Coronary artery (tissue), 2 donors: ENCODE measurements at places on chromosomes 6 and 20.

DNA sequence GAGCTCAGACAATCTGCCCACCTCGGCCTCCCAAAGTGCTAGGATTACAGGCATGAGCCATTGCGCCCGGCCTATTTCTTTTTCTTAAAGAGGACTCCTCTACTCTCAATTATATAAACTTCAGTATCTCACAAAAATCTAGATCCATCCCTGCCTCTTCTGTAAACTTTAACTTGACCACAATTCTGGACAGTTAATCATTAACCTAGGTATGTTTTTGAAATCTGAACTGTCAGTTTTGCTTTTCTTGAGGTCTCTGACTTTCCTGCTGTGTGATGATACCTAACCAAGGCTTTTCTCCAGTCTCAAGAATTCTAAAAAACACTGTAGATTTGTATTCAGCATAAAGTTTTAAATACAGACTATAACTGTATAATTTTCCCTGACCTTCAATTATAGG is 388.2 kb upstream of the SYNCRIP start:
- no peak for DNase-seq

- DNase-seq: no peak
Measured at GRCh38 chr6:9799582-9799981, 615.3 kb downstream of the TFAP2A start.

GRCh38 chr20:20130399-20130798 is 78.1 kb downstream of the CFAP61 start:
- no peak for DNase-seq

DNA sequence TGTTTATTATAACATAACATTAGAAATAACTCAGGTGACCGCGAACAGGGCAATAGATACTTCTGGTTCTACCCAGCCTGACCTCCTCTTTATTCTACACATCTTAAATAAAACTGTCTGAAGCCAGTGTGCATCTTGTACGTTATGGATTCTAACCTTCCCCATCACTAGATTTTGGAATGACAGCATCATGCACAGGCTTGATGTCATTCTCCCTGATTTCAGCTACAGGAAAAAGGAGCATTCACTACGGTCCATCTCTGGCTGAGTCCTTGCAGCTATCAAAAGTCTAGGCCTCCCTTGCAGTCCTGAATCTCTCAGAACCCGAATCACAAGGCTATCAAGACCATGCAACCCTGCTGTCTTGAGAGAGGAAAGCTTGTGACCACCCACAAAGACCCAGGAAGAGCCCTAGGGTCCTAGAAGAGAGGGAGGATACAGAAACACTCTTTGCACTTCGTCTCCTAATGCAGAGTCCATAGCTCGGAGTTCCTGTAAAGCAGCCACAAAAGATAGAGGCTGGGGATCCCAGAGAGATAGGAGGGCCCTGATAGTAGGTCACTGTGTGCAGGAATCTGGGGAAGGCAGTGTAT is 845 bp downstream of the HLA-DPA1 start:
- no peak for DNase-seq

DNA sequence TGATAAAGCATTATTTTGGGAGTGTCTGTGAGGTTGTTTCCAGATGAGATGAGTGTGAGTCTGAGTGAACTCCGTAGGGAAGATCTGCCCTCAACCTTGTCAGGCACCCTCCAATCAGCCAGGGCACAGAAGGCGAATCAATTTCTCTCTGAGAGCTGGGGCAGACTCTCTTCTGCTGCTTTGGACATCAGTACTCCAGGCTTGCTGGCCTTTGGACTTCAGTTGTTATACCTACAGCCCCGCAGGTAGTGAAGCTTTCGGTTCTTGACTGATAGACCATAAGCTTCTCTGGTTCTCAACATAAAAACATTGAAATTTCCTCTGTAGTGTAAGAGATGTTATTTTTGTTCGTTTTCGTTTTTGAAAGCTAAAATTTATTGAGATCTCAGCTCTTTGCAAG is 71.4 kb downstream of the MAFB start:
- no peak for DNase-seq

DNA sequence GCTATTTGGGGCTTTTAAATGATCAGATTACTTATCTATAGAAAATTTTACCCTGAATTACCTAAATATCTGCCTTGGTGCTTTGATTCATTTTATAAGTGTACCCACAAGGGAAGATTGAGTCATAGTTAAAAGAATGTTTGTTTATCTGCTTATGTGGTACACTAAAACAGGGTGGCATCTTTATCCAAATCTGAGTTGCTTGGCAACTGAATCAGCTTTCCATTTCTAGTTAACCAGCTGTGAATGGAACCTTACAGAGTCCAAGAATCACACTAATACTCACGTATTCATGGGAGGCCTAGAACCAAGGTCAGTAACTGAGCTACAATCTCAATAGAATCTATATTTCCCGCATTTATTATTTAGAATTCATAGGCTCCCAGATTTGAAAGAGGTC is 44.0 kb upstream of the CAP2 start:
- no peak for DNase-seq

DNA sequence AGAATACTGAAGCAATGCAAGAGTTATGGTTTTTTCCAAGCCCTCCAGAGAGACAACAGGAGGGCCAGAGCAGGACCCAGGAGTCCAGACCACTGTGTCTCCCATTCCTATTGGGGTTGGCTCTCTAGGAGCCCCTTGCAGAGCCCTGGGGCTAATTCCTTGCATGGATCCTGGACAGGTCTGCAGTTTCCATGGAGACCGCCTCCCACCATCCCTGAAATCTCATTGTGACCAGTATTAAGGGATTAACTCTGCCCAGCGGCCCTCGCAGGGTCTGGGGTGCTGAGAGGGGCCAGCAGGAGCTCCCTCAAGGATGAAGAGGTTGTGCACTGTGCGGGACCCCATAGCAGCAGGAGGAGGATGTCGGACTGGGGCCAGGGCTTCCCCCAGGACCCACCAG is 34.8 kb downstream of the HNF4A start:
- no peak for DNase-seq

GRCh38 chr6:131683479-131683878 is 17.7 kb downstream of the OR2A4 start:
- no peak for DNase-seq

DNA sequence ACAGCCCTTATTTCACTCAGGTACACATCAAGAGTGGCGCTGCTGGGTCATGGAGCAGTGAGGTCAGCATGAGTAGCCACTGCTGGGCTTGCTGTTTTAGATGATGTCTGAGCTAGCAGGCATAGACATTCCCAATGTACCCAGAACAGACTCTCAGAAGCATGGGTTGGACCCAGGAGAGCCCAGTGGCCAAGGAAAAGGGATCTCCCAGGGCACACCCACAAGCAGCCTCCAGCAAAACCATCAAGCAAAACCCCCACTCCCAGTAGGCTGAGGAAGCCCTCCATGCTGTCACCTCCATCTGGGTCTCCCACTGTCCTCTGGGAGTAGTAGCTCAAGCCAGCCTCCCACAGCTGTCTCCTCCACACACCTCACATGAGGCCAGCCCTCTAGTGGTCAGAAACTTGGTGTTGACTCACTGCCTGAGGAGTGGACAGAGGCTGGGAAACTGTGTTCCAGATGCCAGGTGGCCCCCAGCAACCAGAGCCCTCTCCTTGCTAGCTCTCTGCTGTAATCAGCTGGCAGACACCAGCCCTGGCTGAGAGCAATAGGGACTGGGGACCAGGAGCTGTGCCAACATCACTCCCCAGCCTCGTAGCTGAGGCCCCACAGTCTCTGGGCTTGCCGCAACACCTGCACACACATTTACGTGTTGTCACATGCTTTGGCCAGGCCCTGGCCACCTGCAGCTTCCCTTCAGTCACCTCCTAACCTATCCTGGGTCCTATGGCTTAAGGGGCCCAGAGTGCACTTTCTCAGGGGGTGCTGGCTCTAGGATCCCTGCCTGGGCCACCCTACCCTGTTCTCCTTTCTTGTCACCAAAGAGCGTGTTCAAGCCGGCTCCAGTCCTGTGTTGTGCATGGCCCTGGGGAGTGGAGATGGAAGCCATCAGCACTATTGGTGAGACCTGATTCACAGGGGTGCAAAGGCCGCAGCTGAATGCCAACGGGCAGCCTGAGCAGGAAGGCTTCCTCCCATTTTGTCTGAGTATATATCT is 1.9 kb upstream of the AP5S1 start:
- DNase-seq: no peak

DNA sequence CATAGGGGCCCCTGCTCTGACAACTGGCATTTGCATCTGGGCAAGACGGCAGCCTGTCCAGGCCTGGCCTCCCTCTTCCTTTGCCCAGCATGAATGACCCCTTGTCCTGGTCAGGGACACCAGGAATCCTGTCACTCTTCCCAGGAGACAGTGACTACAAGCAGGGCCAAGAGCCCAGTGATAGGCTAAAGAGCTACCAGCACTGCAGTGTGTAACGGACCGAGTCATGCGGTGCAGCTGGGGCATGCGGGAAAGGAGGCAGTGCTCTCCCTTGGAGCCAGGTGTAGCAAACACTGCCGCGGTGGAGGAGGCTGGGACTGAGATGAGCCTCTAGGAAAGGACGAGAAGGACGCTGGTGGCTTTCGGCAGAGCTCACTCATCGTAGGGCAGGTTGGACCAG is 38.7 kb upstream of the DSP start:
- DNase-seq: no peak

GRCh38 chr6:33997265-33997664 is 148.6 kb downstream of the GRM4 start:
- DNase-seq: no peak

GRCh38 chr20:588932-589672 is 21.0 kb downstream of the TCF15 start:
- no peak for DNase-seq

DNA sequence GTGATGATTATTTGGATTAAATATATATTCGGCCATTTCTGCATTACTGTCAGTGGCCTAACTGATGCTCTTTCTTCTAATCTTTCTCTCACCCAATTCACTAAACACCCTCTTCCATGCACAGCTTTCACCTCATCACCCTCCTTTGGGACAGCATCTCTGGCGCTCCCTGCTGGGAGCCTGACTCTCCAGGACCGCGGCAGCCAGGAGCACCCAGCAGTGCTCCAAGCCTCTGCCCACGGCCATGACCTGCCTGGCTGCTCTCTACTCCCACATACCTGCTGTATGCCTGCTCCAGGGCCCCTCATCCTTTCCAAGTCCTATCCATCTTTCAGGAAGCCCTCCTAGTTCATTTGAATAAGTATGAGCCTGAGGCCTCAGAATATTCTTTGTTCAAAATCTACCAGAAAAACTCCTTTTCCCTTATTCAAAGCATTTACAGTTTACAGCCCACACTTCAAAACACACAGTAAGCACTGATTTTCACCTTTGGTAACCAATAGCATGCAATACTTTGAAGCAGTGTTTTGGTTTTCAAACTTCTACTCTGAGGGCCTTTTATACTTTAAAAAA is 15.2 kb downstream of the CTCFL start:
- DNase-seq: peak; percentile 53

DNA sequence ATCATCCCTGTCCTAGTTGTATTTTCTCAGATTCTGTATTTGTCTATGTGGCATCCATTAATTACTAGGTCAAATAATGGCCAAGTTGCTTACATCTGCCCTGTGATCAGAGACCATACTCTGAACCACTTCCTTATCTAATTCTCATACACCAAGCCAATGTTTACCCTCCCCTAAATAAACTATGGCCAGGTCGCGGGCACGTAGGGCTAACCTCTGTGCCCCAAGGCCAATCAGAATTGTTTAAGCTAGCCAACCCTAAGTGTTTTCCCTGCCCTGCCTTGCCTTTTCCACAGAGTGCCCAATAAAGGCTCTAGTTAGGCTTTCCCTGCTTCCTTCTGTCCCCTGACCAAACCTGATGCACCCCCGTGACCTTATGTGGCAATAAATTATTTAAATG is 2.8 kb upstream of the CALHM4 start:
- no peak for DNase-seq

GRCh38 chr20:32382102-32382950 is 24.2 kb downstream of the ASXL1 start:
- no peak for DNase-seq

GRCh38 chr20:18254615-18255014 is 33.7 kb upstream of the ZNF133 start:
- DNase-seq: no peak

- no peak for DNase-seq
Measured at GRCh38 chr6:13702809-13703302, 8.8 kb downstream of the RANBP9 start.

DNA sequence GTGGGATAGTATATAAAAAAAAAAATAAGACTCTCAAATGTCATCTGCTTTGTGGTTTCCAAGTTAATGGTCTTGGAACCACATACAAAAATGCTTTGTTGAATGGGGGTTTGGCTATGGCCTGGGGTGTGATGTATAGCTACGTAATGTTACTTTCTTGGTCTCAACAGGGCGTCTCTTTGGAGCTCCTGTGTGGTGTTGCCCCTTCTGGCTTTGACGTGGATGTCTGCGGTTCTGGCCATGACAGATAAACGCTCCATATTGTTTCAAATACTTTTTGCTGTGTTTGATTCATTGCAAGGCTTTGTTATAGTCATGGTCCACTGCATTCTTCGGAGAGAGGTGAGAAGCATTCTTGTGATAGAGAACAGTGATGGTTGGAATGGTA is 457.7 kb downstream of the LMBRD1 start:
- DNase-seq: no peak

- no peak for DNase-seq
Measured at GRCh38 chr6:129525055-129525454, 184.9 kb downstream of the ARHGAP18 start.

- no peak for DNase-seq
Measured at GRCh38 chr6:154792761-154793160, 59.5 kb downstream of the SCAF8 start.

DNA sequence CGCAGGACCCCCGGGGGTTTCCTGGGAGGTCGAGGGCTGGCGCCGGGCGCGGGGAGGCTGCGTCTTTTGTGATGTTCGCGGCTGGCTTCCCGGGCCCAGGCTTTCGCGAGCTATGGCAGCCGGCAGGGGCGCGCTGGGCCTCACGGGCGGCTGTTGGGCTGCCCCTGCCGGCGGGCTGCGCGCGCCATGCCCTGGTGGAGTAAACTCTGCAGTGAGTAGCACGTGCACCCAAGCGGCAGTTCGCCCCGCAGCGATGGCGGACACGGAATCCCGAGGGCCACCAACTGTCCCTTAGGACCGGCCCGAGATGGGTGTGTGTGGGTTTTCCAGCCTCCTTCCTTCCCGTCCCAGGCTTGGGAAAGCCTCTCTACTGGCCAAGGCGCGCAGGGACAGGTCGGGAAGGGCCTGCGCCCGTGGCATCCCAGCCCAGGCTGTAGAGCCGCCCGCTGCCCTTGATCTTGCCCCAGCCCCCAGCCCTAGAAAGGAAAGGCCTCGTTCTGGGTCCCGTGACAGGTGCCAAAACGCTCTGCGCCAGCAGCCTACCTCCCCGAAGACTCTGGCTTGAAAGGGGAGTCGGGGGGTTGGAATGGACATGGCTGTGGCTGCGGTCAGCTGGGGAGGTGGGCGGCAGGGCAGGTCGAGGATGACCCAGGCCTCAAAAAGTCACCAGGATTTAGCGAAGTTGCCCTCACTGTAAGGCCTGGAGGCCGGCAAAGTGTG is 49.7 kb downstream of the ZBTB2 start:
- DNase-seq: no peak
